ENCODE measurements at places on chromosomes 5 and 9. TPM values are rescaled to one million over a fixed set of nuclear protein-coding genes. Genes with fewer than 3 reads are reported as not detected.

- DNase-seq: no peak
Measured at GRCh38 chr5:8686707-8687106, 817.8 kb downstream of the MTRR start.

DNA sequence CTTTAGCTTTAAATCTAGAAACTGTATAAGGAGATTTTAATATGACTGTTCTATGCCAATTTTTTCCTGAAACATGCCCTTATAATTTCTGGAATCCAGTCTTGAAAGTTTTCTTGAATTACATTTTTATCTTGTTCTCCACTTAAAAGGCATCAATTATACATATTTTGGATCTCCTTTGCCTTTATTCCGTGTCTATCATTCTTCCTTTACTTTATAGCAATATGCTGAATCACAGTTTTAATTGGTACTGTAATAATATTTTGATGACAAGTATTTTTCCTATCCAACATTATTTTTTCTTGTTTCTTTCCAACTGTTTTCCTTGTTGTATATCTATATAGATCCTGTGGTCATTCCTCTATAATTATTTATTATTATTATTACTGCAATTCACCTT is 361.2 kb downstream of the PIK3R1 start:
- DNase-seq: no peak

DNA sequence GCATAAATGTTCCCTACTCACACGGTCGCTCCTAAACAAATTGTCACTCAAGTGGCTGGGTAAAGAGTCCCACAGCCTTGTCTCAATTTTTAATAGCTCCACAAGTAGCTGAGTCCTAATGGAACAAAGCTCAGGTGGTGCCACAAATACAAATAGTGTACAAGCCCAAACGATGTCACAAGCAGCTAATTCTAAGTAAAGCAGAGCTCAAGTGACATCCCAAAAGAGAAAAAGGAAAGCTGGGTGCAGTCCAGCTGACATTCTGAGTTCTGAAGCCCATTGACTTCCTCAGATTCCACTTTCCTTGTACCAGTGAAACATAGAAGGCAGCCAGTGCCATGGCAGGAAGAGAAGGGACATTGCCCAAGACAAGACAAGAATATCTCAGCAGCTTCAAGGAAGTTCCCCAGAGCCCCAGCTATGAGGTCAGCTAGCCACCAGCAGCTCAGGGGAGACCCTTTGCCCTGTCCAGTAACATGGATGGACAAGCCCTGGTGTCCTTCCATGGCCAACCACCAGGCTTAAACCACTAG is 231.2 kb upstream of the SGCD start:
- no peak for DNase-seq

DNA sequence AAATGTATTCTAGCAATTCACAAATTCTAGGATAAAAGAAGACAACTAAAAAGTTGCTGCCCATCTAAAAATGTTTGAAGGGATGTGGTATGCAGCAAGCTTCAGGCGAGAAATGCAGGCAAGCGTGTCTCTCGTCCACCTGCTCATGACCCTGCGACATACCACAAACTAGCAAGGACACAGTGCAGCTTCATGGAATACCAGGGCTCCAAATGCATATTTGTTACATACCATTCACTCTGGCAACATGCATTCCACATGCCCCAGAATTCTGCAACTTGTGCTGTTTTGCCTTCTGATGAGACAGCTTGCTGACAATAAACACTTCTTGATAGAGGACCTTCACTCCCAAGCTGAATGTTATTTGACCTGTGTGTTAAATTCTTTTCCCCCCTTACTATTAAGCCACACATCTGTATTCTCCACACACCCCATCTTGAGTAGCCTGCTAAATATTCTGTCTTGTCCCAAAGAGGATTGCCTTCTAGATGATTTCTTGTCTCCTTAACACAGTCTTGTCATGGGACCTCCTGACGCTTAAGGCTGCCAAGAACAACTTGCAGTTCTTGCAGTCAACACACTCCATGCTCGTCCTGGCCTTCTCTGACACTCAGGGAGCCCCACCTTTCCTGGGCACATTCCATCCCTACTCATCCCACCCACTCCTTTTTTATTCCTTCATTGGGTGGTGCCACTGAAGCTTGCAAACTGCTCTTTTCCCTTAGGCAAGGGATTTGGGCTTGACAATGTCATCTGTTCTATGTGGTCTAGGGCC is 340.5 kb downstream of the PIK3R1 start:
- DNase-seq: no peak

GRCh38 chr9:86045654-86046053 is 53.7 kb downstream of the GOLM1 start:
- no peak for DNase-seq

DNA sequence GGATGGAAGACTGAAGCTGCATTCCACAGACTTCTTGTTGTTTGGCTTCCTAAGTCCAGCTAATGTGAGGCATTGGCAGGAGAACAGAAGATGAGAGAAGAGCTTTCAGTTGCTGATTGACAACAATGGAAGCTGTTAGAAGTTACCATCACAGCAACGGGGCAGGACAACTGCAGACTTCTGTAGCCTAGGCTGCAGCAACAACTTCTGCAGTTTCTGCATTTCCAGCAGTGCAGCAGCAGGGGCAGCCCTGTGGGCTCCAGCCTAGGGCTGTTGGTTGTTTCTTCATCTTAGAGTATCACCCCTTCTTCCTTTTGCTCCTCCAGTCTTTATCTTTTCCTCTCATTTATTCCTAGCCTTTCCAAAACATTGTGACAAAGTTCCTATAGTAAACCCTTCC is 528.8 kb upstream of the PTGER4 start:
- no peak for DNase-seq

DNA sequence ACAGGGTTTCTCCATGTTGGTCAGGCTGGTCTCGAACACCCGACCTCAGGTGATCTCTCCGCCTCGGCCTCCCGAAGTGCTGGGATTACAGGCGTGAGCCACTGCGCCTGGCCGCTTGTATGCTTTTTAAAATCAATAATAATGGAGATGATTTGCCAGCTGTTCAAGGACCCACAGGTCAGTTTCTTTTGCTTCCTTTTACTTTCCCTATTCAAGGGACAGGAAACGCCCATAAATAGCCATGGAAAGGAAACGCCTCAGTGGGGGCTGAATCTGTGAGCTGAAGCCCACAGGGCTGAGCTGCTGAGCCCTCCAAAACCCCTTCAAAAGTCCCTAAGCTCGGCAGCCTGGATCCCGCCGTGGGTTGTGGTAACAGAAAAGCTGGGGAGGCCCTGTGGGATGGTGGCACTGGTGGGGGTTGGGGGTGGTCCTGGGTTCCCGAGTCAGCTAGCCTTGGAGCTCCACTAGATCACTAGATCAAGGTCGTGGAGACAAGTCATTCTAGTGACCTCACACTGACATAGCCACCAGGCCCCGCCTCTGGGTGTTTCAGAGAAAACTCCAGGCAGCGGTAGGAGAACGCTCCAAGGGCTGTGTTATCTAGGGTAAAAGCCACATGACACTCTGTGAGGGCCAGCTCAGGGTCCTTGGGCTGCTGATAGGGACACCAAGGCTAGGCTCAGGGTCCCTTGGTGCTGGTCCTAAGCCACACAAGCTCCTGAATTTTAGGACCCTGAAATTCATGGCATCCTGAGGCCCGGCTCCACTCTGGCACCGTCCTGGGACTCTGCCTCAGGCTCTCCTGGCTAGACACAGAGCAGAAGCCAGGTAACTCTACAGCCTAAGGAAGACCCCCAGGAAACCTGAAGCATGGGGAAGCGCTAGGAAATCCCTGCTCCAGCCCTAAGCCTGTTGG is 18.0 kb upstream of the DUSP1 start:
- DNase-seq: no peak

GRCh38 chr5:16090270-16090669 is 89.3 kb downstream of the MARCHF11 start:
- no peak for DNase-seq

- no peak for DNase-seq
Measured at GRCh38 chr5:117131876-117132275, 557.3 kb upstream of the SEMA6A start.

- DNase-seq: no peak
Measured at GRCh38 chr5:140868721-140869554, at the start of gene PCDHA11. Gene PCDHA11, plus strand, starts transcription at chr5:140868957. Its CDS starts 147 bp downstream, at chr5:140869104.

GRCh38 chr5:9301200-9301599 is 244.7 kb downstream of the SEMA5A start:
- DNase-seq: no peak

DNA sequence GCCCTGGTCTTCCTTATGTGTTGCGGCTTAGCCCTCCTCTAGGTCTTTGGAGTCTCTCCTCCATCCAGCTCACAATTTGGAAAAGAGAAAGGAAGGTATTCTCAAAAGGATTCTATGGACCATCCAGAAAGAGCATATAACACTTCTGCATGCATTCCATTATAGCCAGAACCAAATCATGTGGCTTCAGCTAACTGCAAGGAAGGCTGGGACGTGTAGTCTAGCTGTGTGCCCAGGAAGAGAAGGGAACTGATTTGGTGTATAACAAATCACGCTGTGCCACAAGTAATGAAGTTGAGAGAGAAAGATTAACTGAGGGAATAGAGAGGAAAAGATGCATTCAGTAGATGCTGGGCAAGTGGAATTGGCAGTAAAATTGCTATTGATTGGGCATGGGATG is 43.7 kb downstream of the PLPPR1 start:
- DNase-seq: no peak

GRCh38 chr5:56490971-56491468 is 257.9 kb upstream of the ANKRD55 start:
- DNase-seq: no peak

- DNase-seq: no peak
Measured at GRCh38 chr5:121429761-121430160, 421.9 kb upstream of the FTMT start.

GRCh38 chr5:152556784-152557183 is 151.7 kb upstream of the NMUR2 start:
- DNase-seq: no peak

GRCh38 chr9:135053133-135053532 is 34.3 kb upstream of the OLFM1 start:
- no peak for DNase-seq

GRCh38 chr5:6395102-6395445 is 16.7 kb upstream of the MED10 start:
- DNase-seq: no peak

- DNase-seq: no peak
Measured at GRCh38 chr5:62197697-62198096, 108.3 kb upstream of the KIF2A start.

GRCh38 chr9:4113711-4114110 is 186.2 kb downstream of the GLIS3 start:
- DNase-seq: no peak

DNA sequence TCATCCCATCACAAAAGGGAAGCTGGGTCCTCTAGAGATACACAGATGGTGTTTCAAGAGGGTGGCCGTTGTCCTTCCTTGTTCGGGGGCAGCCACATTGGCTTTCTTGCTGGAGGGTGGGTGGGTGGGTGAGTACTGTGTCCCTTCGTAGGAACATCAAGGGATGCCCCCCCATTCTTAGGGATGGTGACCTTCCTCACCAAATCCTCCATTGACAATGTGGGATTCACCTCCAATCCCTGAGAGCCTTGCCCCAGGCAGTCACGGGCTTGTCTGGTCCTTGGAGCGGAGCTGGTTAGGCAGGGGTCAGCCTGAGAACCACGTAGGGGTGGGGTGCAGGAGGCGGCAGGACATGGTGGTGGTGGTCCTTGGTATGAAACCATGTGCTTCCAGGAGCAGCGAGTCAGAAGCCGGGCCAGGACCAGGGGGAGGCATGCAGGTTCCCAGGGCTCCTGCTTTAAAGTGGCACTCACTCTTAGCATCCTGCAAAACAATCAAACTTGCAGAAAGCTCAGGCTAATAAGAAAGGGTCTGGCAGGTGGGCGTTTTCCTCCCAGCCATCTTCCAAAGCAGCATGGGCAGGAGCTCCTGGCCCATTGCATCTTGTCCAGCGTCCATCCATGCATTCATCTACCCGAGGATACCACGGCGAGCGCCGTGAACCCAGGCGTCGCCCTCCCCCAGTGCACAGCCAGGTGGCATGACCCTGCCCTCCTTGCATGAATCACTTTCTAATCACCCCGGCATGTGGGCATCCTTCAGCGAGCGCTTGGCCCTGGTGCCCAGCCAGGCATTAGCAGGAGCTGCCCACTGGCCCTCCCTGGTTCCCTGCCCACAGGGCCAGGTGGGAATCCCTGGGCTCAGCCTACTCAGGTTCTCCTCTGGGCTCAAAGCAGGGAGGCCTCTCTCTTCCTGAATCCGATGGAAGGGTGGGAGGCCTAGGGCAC is 76.4 kb downstream of the NTNG2 start:
- no peak for DNase-seq

- DNase-seq: no peak
Measured at GRCh38 chr5:111227226-111227782, 3.1 kb downstream of the CAMK4 start.

DNA sequence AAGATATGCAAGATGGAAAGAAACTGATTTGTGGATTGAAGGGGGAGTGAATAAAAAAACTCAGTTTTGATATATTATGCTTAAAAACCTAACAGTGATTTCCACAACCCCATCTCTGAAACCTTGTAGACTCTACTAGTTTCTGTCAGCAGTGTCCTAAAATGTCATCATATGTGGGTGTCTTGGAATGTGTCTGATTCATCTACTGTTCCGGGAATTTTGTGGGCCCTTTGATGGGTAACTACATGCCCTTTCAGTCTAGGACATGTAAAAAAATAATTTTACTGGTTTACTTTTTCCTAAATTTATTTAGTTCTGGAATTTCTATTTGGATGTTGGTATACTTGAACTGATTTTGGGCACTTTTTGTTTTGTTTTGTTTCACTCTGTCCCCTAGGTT is 118.9 kb upstream of the NMUR2 start:
- DNase-seq: no peak

DNA sequence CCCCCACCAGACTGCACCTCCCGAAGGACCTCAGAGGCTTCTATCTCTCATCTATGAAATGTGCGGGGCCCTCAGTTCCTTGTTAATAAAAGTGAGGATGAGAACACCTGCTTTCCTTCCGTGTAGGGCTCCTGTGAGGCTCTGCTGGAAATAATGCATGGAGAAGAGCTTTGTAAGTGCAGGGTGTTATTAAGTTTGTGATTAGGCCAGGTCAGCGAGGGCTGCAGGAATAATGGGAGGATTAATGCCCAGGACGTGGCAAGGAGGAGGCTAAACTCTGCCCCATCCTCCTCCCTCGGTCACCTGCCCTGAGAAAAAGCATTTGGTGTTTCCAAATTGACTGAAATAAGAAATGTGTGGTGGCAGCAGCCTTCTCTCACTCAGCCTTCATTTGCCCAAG is 83.5 kb upstream of the HSPA9 start:
- DNase-seq: no peak

DNA sequence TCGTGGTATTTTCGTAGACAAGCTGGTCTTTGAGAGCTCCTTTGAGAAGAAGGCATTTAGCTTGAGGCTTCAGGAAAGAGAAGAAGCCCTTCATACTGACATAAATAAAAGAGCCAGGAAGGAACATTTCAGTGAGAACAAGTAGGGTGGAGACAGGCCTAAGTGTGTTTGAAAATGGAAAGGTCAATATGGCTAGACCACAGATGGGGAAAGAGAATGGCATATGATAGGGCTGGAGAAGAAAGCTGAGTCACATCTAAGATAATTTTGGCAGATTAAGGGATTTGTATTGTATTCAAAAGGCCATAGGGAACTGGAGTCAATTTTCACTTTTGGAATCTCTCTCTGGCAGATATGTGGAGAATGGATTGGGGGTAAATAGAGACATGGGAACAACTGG is 374.9 kb downstream of the TMEM38B start:
- no peak for DNase-seq

RC3H2 gene
- 74.4 TPM for total RNA-seq

PCDHGB6 gene
- total RNA-seq: 56.8 TPM

C5orf46 gene
- total RNA-seq: 7.8 TPM

PCDHA1 gene
- not detected for total RNA-seq

KCNV2 gene
- total RNA-seq: not detected

MAMDC4 gene
- 7.7 TPM for total RNA-seq

SHC3 gene
- total RNA-seq: 0.64 TPM

UGT3A2 gene
- not detected for total RNA-seq

NR6A1 gene
- total RNA-seq: 0.39 TPM

OLFML2A gene
- total RNA-seq: 469 TPM

CENPP gene
- 9.2 TPM for total RNA-seq

Data from chondrocyte (in vitro differentiated cells).